ENCODE measurements at places on chromosomes 12 and 14.

- no peak for DNase-seq
These were observed 65.6 kb upstream of the CNOT2 start for GRCh38 chr12:70177631-70178030.

GRCh38 chr14:68365228-68365627 is 427.6 kb downstream of the ZFP36L1 start:
- no peak for DNase-seq

GRCh38 chr14:97369901-97370300 is 572.7 kb downstream of the VRK1 start:
- no peak for DNase-seq

GRCh38 chr12:46150735-46151134 is 118.1 kb downstream of the SLC38A1 start:
- DNase-seq = no peak

- no peak for DNase-seq
These were observed 1140.5 kb downstream of the GALC start for GRCh38 chr14:86852530-86852929.

- no peak for DNase-seq
These were observed 393.2 kb downstream of the BCAT1 start for GRCh38 chr12:24555730-24556129.

DNA sequence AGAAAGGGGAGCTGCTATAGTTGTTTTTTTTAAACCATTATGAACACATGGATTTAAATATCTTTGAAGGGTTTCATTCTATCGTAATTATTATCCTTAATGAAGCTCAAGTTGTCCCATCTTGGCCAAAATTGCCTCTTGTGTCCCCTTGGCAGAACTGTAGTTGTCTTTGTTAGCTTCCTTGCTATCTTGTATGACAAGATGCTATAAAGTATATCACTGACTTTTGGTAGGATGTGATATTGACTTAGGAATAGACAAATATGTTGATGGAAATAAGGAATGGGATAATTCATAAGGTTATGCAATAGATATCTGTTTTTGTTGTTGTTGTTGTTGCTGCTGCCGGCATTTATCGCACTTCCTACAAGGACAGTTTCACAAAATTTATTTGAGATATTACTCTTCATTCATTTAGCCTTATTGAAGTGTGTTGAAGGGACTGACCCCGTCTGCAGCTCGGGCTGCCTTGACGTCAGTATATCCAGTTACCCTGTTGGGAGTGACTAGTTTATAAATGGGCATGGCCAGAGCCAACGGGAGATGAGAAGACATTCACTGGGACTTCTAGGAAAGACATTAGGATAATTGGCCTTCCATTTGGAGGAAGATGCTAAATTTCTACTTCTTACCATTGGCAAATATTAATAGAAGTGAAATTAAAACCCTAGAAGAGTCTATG is 26.1 kb upstream of the APOLD1 start:
- no peak for DNase-seq

- DNase-seq = no peak
These were observed 204.1 kb downstream of the STXBP6 start for GRCh38 chr14:24845851-24846250.

- DNase-seq = no peak
These were observed 47.7 kb upstream of the PTPRO start for GRCh38 chr12:15274561-15274967.

DNA sequence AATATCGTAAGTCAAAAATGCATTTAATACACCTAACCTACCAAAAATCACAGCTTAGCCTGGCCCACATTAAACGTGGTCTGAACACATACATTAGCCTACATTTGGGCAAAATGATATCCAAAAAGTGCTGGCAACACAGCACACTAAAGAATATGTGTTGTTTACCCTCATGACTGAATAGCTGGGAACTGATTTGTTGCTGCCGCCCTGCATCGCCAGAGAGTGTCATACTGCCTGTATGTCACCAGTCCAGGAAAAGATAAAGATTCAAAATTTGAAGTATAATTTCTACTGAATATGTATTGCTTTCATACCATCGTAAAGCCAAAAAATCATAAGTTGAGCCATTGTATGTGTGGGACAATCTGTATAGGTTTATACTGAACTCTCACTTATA is 157.8 kb downstream of the NUBPL start:
- DNase-seq = no peak

DNA sequence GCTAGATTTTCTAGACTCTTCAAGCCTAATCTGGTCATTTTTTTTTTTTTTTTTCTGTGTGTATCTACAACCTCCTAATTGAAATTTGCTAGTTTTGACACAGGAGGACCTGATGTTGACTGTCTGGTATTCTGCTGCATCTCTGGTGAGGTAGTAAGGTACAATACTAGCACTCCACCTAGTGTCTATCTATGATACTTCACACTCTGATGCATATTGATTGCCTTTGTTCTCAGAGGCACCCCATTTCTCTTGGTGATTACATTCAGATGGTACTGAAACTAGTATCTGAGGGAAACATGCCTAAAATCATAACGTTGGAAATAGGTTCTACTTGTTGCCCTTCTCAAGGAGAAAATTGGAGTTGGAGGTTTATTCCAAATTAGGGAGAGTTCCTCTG is 930.5 kb upstream of the NOVA1 start:
- peak; percentile 19 for DNase-seq

DNA sequence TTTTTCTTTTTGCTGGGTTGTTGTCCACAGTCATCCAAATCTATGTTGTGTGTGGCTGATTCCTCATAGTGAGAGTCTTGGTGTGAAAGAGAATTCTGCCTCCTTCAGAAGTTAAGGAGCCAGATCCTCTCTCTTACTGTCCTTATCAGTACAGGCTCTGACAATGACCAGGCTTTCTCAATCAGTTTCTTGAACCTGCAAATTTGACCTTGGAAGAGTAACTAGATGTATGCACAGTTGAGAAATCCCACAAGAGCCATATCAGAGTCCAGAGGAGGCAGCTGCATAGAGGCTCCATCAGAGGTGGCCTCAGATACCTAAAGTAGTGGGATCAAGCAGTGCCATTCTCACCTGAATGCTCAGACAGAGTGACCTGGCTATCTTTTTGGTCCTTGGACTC is 5.5 kb upstream of the GALC start:
- DNase-seq = no peak

- DNase-seq = no peak
These were observed 328.0 kb downstream of the DPF3 start for GRCh38 chr14:72565917-72566316.

DNA sequence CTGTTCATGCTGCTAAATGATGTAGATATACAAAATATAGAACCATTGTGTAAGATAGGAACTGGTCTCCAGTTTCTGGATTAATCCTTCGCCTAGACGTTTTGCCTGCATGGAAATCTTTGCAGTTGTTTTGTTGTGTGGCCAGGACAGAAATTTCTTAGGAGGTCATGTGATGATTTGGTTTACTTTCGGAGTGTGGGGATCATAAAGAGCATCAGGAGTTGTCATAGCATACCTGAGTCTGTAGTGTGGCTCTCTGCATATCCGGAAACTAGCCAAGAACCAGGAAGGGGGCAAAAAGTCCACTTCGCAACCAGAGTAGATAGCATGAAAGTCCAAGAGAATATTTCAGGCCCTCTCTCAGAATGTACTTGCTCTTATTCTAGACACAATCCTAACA is 3.1 kb downstream of the SAMD4A start:
- DNase-seq = no peak

DNA sequence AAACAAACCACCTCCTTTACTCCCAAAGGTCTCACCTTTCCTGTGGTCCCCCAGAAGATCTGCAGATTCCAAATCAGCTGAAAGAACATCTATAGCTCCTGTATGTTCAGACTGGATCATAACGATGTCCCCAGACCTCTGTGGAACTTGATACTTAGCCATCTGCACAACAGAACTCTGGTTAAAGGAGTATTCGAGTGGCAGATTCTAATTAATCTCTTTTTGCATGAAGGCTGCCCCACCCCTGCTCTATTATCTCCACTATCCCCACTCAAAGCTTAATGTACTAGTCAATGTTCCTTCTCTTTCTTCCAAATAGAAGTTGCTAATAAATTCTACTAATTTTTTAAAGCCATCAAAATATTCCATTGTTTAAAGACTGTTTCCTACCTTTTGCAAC is 22.8 kb downstream of the GSTZ1 start:
- DNase-seq = no peak

GRCh38 chr14:59320361-59320760 is 131.9 kb downstream of the DAAM1 start:
- DNase-seq = no peak

GRCh38 chr14:24972844-24973243 is 77.1 kb downstream of the STXBP6 start:
- DNase-seq = no peak

DNA sequence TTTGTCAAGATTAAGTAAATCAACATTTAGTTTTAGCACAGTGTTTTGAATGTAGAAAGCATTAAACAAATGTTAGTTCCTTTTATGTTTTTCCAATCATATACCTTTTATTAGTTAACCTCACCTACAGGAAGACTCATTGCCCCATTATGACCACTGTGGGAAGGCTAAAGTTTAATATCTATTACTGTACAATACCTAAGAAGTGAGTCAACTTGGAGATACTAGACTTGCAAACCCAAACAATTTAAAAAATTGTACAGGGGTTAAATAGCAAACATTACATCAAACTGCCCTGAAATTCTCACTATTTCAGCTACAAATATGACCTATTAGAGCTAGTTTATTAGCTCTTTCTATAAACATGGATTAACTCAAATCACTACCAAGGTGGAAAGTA is 8.6 kb upstream of the G2E3 start:
- DNase-seq = no peak

DNA sequence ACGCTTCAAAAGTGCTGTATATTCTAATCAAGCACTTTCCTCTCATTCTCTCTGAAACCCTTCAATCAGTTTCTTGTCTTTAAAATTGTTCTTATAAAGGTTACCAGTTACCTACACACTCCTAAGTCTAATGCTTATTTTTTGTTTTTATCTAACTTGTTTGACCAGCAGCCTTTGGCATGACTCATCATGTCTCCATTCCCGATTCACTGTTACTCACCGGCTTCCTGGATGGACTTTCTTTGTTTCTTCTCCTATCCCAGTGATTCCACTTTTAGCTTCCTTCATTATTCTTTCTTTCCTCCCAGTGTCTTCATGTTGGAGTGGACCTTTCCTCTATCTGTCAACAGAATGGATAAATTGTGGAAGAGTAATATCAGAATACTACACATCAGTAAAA is 368.6 kb upstream of the CCDC196 start:
- DNase-seq = no peak

- no peak for DNase-seq
These were observed 67.9 kb downstream of the KCNK10 start for GRCh38 chr14:88255196-88255595.

- no peak for DNase-seq
These were observed 61.9 kb downstream of the KICS2 start for GRCh38 chr12:64160021-64160710.

- DNase-seq = no peak
These were observed 94.8 kb downstream of the ATF7IP start for GRCh38 chr12:14460212-14460841.

Data from NCI-H1436 treated with DMSO at 0.1 percent for 48 hours (cell line).